Left lung (tissue), 14 donors: ENCODE measurements at places on chromosomes 5 and 9. TPM values are rescaled to one million over a fixed set of nuclear protein-coding genes. Genes with fewer than 3 reads are reported as not detected.

DNA sequence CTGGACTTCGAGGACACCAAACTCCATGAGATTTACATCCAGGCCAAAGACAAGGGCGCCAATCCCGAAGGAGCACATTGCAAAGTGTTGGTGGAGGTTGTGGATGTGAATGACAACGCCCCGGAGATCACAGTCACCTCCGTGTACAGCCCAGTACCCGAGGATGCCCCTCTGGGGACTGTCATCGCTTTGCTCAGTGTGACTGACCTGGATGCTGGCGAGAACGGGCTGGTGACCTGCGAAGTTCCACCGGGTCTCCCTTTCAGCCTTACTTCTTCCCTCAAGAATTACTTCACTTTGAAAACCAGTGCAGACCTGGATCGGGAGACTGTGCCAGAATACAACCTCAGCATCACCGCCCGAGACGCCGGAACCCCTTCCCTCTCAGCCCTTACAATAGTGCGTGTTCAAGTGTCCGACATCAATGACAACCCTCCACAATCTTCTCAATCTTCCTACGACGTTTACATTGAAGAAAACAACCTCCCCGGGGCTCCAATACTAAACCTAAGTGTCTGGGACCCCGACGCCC is 1.3 kb downstream of the PCDHGC3 start:
- no peaks in the 10 kb centered on the region for H3K36me3 ChIP-seq
- H3K27ac ChIP-seq: peak overlapping the region; percentile 84

DNA sequence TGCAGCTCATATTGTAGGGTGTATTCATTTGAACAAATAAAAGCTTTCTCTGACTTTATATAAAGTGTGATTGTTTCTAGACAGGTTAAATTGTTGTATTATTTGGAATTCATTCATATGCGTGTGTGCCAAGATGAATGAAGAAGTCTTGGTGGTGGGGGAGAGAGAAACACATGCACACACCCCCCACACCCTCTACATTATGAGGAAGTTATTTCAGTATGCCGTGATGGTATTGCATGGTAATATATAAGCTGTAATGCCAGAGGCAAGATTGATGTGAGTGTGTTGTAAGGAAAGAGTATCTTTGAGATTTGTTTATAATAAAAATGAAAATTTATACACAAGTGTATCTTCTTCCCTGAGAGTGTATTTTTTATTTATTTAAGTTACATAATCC is 71.0 kb downstream of the IPO11 start:
- H3K27ac ChIP-seq: no peak overlapping the region
- H3K4me1 ChIP-seq: no peaks in the 10 kb centered on the region
- no peak for DNase-seq
- H3K27me3 ChIP-seq: no peaks in the 10 kb centered on the region
- H3K36me3 ChIP-seq: no peaks in the 10 kb centered on the region
- H3K4me3 ChIP-seq: no peak overlapping the region

- no peaks in the 10 kb centered on the region for H3K36me3 ChIP-seq
- no peak for DNase-seq
- H3K27me3 ChIP-seq: no peaks in the 10 kb centered on the region
- no peak overlapping the region for H3K4me3 ChIP-seq
- H3K4me1 ChIP-seq: no peaks in the 10 kb centered on the region
Measured at GRCh38 chr5:163885117-163885516, 379.7 kb downstream of the MAT2B start.

DNA sequence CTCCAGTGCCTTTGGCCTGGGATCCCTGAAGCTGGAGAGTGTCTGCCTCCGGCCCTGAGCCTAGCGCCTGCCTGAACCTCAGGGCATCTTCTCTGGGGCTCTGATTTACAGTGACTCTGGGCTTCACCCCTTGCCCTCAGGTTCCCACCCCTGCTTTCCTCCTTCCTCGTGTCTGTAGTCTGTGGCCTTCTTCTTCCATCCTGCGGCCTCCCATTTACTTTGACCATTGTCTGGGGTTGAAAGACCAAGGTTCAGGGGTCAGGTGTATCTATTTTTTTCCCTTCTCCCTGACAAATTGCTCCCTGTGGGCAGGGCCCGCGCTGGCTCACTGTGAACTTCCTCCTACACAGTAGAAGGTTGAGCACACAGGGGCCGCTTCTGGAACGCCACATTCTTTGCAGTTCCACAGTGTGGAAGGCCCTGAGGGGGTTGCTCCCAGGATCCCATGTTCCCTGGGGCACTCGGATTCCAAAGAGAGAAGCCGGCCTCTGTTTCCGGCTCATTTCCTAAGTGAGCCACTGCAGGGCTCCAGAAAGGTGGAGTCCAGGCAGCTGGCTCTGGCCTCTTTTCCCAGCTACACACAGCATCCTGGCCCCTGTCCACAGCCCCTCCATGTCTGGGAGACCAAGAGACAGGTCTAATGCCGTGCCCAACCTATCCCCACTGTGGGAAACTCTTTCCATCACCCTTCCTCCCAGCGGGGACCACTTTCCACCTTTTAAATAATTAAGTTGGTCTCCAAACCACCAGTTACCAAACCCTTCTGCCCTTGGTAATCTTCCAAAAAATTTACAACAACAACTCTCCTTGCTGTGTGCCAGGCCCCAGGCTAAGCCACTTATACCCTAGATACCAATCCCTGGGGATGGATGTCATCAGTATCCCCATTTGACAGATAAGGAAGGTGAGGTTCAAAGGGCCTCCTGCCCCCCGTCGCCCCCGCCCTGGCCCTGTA is 140.3 kb upstream of the IER5L start:
- H3K27me3 ChIP-seq: no peaks in the 10 kb centered on the region
- no peak for DNase-seq
- no peaks in the 10 kb centered on the region for H3K36me3 ChIP-seq
- H3K4me1 ChIP-seq: peaks cover 26% of the 10 kb centered on the region
- no peak overlapping the region for H3K4me3 ChIP-seq

- no peaks in the 10 kb centered on the region for H3K36me3 ChIP-seq
- peak overlapping the region; percentile 98 for H3K27ac ChIP-seq
- H3K4me1 ChIP-seq: peaks cover 36% of the 10 kb centered on the region
- H3K4me3 ChIP-seq: peak overlapping the region; percentile 88
- H3K27me3 ChIP-seq: no peaks in the 10 kb centered on the region
Measured at GRCh38 chr9:4678679-4679267, 596 bp upstream of the CDC37L1 start.

The PCDHA13 gene
- 1.7 TPM for total RNA-seq
